Adipose tissue (tissue), 3 donors: ENCODE measurements at places on chromosomes 6 and 20. TPM values are rescaled to one million over a fixed set of nuclear protein-coding genes. Genes with fewer than 3 reads are reported as not detected.

The TPX2 gene
- polyA plus RNA-seq = 0.33 TPM

The PHIP gene
- 7.1 TPM for polyA plus RNA-seq

The ENPP1 gene
- 2.9 TPM for polyA plus RNA-seq

The PLA2G7 gene
- 0.25 TPM for polyA plus RNA-seq

The MLIP gene
- polyA plus RNA-seq = 0.98 TPM

The ZBP1 gene
- 0.58 TPM for polyA plus RNA-seq

The MGME1 gene
- 11.2 TPM for polyA plus RNA-seq

The SNRNP48 gene
- polyA plus RNA-seq = 6.5 TPM

The CNKSR3 gene
- 6.5 TPM for polyA plus RNA-seq

The DPPA5 gene
- polyA plus RNA-seq = not detected

The DCDC2 gene
- polyA plus RNA-seq = 8.6 TPM

The LST1 gene
- polyA plus RNA-seq = 3.1 TPM

The PLTP gene
- 308 TPM for polyA plus RNA-seq

The PABPC1L gene
- 8.2 TPM for polyA plus RNA-seq

The MAFB gene
- 9.7 TPM for polyA plus RNA-seq

The RIMS1 gene
- polyA plus RNA-seq = 0.10 TPM

The MRPS10 gene
- polyA plus RNA-seq = 33.4 TPM

The TUBE1 gene
- 22.8 TPM for polyA plus RNA-seq

The CLPSL1 gene
- not detected for polyA plus RNA-seq

The CCN5 gene
- 20.7 TPM for polyA plus RNA-seq

The PRICKLE4 gene
- 4.5 TPM for polyA plus RNA-seq

The ZBTB46 gene
- 8.2 TPM for polyA plus RNA-seq
